ENCODE measurements at places on chromosomes 7 and 10. TPM values are rescaled to one million over a fixed set of nuclear protein-coding genes. Genes with fewer than 3 reads are reported as not detected.

- DNase-seq, result no peak
Observed at GRCh38 chr10:52284416-52285013, 29.6 kb upstream of the DKK1 start.

GRCh38 chr7:35248576-35249536 is 5.0 kb downstream of the TBX20 start:
- DNase-seq, result no peak

GRCh38 chr10:102629661-102630614 is 14.3 kb upstream of the TRIM8 start:
- no peak for DNase-seq

GRCh38 chr7:156612930-156613329 is 27.6 kb upstream of the RNF32 start:
- no peak for DNase-seq

GRCh38 chr10:72206511-72207229 is 9.1 kb upstream of the ANAPC16 start:
- DNase-seq, result no peak

DNA sequence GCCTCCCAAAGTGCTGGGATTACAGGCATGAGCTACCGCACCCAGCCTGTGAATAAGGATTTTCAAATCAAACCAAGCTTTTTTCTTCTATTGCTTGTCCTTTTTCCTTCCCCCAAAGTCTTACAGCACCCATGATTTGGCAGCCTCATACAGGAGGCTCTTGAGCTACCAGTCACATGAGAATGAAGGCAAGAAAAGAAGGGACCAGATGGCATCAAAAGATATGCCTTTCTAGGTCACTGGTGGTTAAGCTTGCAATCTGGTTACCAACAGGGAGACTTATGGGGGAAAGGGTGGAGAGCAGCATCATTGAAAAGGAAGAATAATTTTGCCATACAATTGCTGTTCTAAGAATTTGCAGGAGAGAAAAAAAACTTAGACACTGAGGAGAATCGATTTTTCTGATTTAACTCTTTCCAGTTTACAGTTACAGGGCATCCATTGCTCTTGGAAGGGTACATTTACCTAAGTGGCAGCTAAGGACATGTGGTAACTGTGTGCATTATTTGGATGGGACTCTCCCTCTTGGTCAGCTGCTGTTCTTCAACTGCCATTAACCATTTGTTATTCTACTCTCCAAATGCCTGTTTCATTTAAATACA is 29.5 kb downstream of the SMNDC1 start:
- DNase-seq, result no peak

GRCh38 chr7:158825628-158826289 is 3.5 kb downstream of the ESYT2 start:
- DNase-seq, result no peak

H2BK1 gene
- not detected for total RNA-seq

AGAP5 gene
- 8.8 TPM for total RNA-seq

Data from tibial nerve (tissue), 4 donors.